Activated T-helper 17 cell treated with anti-CD3 and anti-CD28 coated beads, Interleukin-2, amount 50 U/mL, for 72 hours (primary cell): ENCODE measurements at places on chromosomes 11 and 22.

GRCh38 chr22:49995361-49996118, 17.0 kb downstream of the IL17REL start:
- no peak overlapping the region for H3K27ac ChIP-seq
- ATAC-seq, result no peak
- no peaks in the 10 kb centered on the region for H3K36me3 ChIP-seq
- peaks cover 9% of the 10 kb centered on the region for H3K4me1 ChIP-seq

GRCh38 chr11:61639816-61640443, 40.3 kb upstream of the DAGLA start:
- no peaks in the 10 kb centered on the region for H3K4me1 ChIP-seq
- no peaks in the 10 kb centered on the region for H3K36me3 ChIP-seq
- no peak overlapping the region for H3K4me3 ChIP-seq
- no peak overlapping the region for H3K27ac ChIP-seq

- no peak overlapping the region for H3K27ac ChIP-seq
- no peaks in the 10 kb centered on the region for H3K27me3 ChIP-seq
- H3K4me3 ChIP-seq, result no peak overlapping the region
- H3K36me3 ChIP-seq, result no peaks in the 10 kb centered on the region
- no peak for ATAC-seq
- H3K4me1 ChIP-seq, result no peaks in the 10 kb centered on the region
Measured at GRCh38 chr11:76916712-76917111, 56.0 kb downstream of the ACER3 start.

- no peak for ATAC-seq
- H3K27ac ChIP-seq, result no peak overlapping the region
- H3K27me3 ChIP-seq, result peaks cover 13% of the 10 kb centered on the region
- no peaks in the 10 kb centered on the region for H3K36me3 ChIP-seq
- no peak overlapping the region for H3K4me3 ChIP-seq
Measured at GRCh38 chr22:29106839-29107238, 34.0 kb downstream of the KREMEN1 start.

GRCh38 chr11:83020942-83021779, 50.5 kb downstream of the RAB30 start:
- no peak for ATAC-seq
- H3K4me1 ChIP-seq, result peaks cover 11% of the 10 kb centered on the region
- H3K4me3 ChIP-seq, result no peak overlapping the region
- H3K36me3 ChIP-seq, result no peaks in the 10 kb centered on the region
- no peak overlapping the region for H3K27ac ChIP-seq
- H3K27me3 ChIP-seq, result no peaks in the 10 kb centered on the region

- H3K4me1 ChIP-seq, result peaks cover 65% of the 10 kb centered on the region
- peak overlapping the region; percentile 68 for H3K4me3 ChIP-seq
- no peak overlapping the region for H3K27ac ChIP-seq
Measured at GRCh38 chr11:96260532-96260931, 82.5 kb downstream of the MAML2 start.

- no peaks in the 10 kb centered on the region for H3K4me1 ChIP-seq
- peak within 1 kb of the TSS; percentile 96 for H3K4me3 ChIP-seq
- peak; percentile 67 for ATAC-seq
Measured at GRCh38 chr11:57515332-57516060, at the start of gene SLC43A1. TSS of gene SLC43A1 (minus strand) at chr11:57515702. CDS start at chr11:57514111, 1,591 bp downstream.

DNA sequence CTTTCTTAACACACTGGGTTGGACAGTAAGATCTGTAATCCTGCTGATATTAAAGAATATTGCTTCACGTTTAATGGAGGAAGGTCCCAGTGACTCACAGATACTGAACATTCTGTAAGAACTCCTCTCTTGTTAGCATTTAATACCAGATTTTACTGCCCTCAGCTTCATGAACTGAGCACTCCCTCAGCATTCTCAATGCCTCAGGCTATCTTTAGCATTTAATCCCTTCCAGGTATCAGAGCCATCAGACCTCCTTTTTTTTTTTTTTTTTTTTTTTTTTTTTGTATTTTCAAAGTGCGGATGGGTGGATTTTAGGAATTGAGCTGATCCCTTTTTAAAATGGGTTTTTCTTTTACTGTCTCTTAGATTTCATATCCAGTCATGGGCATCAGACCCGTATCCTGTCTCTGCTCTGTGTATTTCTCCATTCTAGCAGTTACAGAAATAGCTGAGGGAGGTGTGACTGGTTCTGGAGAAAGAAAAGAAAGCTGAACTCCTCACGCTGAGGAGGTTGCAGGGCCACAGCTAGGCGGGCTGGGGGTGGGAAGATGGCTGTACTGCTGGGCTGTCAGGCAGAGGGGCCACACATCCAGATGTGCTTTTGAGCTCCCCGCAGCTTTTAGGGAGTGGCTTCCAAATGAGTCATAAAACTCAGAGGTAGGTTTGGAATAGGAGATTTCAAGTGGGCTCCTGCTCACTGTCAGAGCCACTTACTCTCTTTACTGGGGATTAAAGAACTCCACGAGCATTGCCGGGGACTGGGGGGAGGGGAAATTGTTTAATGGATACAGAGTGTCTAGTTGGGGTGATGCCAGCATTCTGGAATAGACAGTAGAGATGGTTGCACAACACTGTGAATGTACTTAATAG, 97.0 kb downstream of the SYT9 start:
- H3K4me1 ChIP-seq, result no peaks in the 10 kb centered on the region
- H3K27me3 ChIP-seq, result peaks cover 23% of the 10 kb centered on the region
- H3K4me3 ChIP-seq, result no peak overlapping the region
- no peak for ATAC-seq

- no peaks in the 10 kb centered on the region for H3K27me3 ChIP-seq
- peaks cover 63% of the 10 kb centered on the region for H3K4me1 ChIP-seq
- peaks cover 100% of the 10 kb centered on the region for H3K36me3 ChIP-seq
- peak overlapping the region; percentile 99 for H3K4me3 ChIP-seq
- H3K27ac ChIP-seq, result peak overlapping the region; percentile 67
Measured at GRCh38 chr11:65435411-65435931, 12.9 kb downstream of the NEAT1 start.

- ATAC-seq, result no peak
- no peak overlapping the region for H3K4me3 ChIP-seq
- H3K4me1 ChIP-seq, result peaks cover 30% of the 10 kb centered on the region
- peaks cover 10% of the 10 kb centered on the region for H3K36me3 ChIP-seq
Measured at GRCh38 chr11:45984192-45984591, 61.7 kb downstream of the LARGE2 start.

- peaks cover 11% of the 10 kb centered on the region for H3K4me1 ChIP-seq
- H3K4me3 ChIP-seq, result no peak overlapping the region
- no peak overlapping the region for H3K27ac ChIP-seq
- no peak for ATAC-seq
- no peaks in the 10 kb centered on the region for H3K36me3 ChIP-seq
- no peaks in the 10 kb centered on the region for H3K27me3 ChIP-seq
Measured at GRCh38 chr11:62398011-62398994, 20.5 kb upstream of the SCGB1A1 start.

GRCh38 chr11:102911758-102912481, 37.1 kb upstream of the MMP12 start:
- no peak overlapping the region for H3K27ac ChIP-seq
- H3K4me3 ChIP-seq, result no peak overlapping the region
- ATAC-seq, result no peak
- no peaks in the 10 kb centered on the region for H3K4me1 ChIP-seq

GRCh38 chr11:134657631-134658030, 245.6 kb upstream of the B3GAT1 start:
- peaks cover 5% of the 10 kb centered on the region for H3K4me1 ChIP-seq
- H3K27me3 ChIP-seq, result peaks cover 20% of the 10 kb centered on the region
- H3K36me3 ChIP-seq, result no peaks in the 10 kb centered on the region
- H3K4me3 ChIP-seq, result no peak overlapping the region
- ATAC-seq, result no peak
- no peak overlapping the region for H3K27ac ChIP-seq

DNA sequence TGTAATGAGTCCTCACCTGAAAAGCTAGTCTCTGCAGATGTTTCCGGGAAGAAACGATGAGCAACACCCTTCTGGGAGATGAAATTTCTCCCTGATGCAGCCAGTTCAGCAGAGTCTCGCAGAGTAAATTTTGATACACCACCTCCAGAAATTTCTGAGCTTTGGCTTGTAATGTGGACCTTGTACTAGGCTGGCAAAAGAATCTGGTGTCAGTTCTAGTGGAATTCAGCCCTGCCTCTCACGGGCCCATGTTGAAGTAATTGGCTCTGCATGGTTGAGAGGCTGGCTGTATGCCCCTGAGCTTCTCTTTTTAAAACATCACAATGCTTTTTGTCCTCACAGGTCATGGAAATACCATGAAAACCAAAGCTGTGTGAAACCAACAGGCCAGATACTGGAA, at the start of gene GLYAT:
TSS of gene GLYAT (minus strand) at position 125 of the 400 bp plus-strand sequence. CDS start 7,447 bp downstream, outside the sequence.
- no peaks in the 10 kb centered on the region for H3K36me3 ChIP-seq
- no peak for ATAC-seq
- H3K4me3 ChIP-seq, result no peak within 1 kb of the TSS

DNA sequence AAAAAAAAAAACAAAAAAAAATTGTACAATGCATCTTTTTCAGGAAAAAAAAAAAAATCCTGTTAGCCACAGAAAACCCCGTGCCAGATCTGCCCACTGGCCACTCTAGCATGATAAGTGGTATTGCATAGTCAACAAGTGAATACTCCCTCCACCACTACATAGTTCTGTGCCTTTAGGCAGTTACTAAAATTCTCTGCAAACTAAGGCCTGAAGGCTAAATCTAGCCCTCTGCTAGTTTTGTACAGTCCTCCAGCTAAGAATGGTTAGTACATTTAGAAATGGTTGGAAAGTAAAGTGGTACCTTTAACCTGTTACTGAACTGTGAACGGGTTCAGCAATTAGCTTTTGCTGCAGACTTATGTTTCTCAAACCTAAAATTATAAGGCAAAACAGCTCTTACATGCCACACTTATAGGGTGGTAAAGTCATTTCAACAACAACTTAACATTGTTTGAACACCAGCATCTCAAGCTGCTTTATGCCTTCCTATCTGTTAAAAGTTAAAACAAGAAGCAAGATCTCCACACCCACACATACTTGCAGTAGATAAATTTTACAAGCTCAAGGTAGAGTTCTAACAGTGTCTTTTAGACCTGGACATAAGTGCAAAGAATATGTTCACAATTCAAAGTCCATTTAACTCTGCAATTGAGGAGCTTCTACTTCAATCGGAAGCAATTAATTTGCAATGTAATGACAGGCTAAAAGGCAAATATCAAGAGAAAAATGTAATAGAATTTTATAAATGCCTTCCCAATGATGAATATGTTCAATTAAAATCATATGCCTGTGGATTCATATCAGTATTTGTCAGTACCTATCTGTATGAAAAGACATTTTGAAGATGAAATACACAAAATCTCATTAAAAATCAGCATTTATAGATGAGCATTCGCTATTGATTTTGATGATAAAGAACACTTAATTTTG, 7.3 kb downstream of the C11orf71 start:
- H3K27me3 ChIP-seq, result peaks cover 3% of the 10 kb centered on the region
- no peaks in the 10 kb centered on the region for H3K4me1 ChIP-seq
- H3K27ac ChIP-seq, result no peak overlapping the region
- no peaks in the 10 kb centered on the region for H3K36me3 ChIP-seq
- no peak overlapping the region for H3K4me3 ChIP-seq

- H3K4me1 ChIP-seq, result peaks cover 23% of the 10 kb centered on the region
- peak overlapping the region; percentile 52 for H3K27ac ChIP-seq
- H3K4me3 ChIP-seq, result peak overlapping the region; percentile 70
- H3K36me3 ChIP-seq, result no peaks in the 10 kb centered on the region
Measured at GRCh38 chr11:129280027-129280811, 88.1 kb upstream of the ARHGAP32 start.

GRCh38 chr22:46120420-46120737, 29.9 kb upstream of the PPARA start:
- no peak overlapping the region for H3K27ac ChIP-seq
- ATAC-seq, result no peak
- no peaks in the 10 kb centered on the region for H3K27me3 ChIP-seq
- H3K4me1 ChIP-seq, result no peaks in the 10 kb centered on the region
- H3K4me3 ChIP-seq, result no peak overlapping the region

- H3K4me3 ChIP-seq, result peak overlapping the region; percentile 95
- ATAC-seq, result peak; percentile 66
- peaks cover 50% of the 10 kb centered on the region for H3K4me1 ChIP-seq
- peak overlapping the region; percentile 94 for H3K27ac ChIP-seq
- H3K27me3 ChIP-seq, result no peaks in the 10 kb centered on the region
Measured at GRCh38 chr22:40462195-40462984, 92.0 kb downstream of the SGSM3 start.

DNA sequence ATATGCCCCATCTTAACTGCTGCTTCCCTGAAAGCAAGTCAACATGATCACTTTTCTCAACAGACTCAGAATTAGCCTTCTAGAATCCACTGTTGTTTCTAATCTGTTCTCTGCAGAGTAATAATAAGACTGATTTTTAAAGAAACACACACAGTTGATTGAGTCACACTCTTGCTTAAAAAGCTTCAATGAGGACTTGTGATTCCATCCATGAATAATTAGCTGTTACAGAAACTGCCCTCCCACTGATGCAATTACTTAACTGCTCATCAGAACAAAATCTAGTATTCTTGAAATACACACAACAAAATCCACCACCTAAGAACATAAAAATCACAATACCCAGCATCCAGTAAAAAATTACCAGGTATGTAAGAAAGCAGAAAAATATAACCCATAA, 100.5 kb upstream of the TIMP3 start:
- H3K27me3 ChIP-seq, result peaks cover 29% of the 10 kb centered on the region
- H3K27ac ChIP-seq, result no peak overlapping the region
- no peak for ATAC-seq
- no peaks in the 10 kb centered on the region for H3K4me1 ChIP-seq
- H3K4me3 ChIP-seq, result no peak overlapping the region

DNA sequence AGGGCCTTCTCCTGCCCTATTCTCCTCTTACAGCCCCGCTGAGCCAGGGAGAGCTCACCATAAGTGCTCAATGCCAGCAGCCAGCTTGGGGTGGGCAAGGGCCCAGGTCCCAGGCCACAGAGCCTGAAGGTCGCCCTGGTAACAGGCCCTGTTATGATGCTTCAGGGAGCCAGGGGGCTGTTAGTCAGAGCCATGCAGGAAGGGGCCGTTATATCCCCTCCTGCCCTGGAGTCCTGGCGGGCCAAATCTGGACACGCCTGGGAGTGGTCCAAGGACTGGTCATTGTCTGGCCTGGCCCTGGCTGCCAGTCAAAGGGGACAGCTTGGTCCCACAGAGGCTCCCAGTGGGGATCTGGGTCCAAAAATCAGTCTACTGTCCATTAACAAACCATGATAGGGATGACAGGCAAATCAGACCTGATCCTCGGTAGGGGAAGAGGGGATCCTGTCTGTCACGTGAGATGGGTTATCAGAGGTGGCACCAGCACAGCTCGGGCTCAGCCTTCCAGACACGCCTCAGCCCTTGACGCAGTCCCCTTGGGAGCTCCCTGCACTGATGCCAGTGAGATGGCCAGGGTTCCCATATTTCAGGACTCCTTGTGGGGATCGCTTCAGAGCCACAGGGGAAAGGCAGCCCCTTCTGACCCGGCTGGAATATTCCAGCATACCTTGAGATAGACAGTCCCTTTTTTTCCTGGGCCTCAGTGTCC, 55.9 kb downstream of the LRRC32 start:
- no peak for ATAC-seq
- H3K27me3 ChIP-seq, result peaks cover 3% of the 10 kb centered on the region
- H3K4me3 ChIP-seq, result no peak overlapping the region
- H3K4me1 ChIP-seq, result no peaks in the 10 kb centered on the region
- no peak overlapping the region for H3K27ac ChIP-seq

DNA sequence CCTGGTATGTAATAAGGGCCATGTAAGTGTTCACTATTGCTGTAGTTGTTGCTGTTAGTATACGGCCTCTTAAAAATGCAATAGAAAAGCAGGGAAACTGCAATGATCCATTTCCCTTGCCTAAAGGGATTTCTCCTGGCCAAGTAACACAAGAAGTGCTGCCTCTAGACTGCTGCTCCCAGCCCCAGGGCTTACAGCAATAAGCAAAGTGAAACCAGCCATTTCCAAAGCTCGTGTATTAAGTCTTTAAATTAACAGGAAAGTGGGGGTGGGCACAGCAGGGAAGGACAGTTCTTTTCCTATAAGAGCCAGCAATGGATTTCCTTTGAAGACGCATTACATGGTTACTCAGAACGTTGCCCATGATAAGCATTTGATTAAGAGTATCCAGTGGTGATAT, 36.9 kb upstream of the WT1 start:
- H3K4me1 ChIP-seq, result no peaks in the 10 kb centered on the region
- no peak overlapping the region for H3K27ac ChIP-seq
- H3K27me3 ChIP-seq, result peaks cover 4% of the 10 kb centered on the region
- H3K36me3 ChIP-seq, result no peaks in the 10 kb centered on the region
